ENCODE measurements at places on chromosomes 7 and 10.
A peak's percentile ranks its signal among the peaks of the same experiment; 100 is the strongest.

DNA sequence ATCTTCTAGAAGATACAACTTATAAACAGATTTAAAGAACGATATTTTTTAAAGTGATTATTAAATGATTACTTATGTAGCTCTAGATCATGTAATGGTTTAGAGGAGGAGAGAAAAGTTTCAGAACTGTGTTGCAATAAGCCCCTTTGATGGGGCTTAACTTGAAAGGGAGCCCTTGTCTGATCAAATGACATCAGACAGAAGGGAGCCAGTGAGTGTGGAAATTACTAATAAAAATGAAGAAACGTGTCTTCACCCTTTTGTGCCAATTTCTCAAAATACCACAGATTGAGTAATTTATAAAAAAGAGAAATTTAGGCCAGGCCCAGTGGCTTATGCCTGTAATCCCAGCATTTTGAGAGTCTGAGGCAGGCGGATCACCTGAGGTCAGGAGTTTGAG lies 318.2 kb downstream of the EXOC4 start:
- DNase-seq: no peak

DNA sequence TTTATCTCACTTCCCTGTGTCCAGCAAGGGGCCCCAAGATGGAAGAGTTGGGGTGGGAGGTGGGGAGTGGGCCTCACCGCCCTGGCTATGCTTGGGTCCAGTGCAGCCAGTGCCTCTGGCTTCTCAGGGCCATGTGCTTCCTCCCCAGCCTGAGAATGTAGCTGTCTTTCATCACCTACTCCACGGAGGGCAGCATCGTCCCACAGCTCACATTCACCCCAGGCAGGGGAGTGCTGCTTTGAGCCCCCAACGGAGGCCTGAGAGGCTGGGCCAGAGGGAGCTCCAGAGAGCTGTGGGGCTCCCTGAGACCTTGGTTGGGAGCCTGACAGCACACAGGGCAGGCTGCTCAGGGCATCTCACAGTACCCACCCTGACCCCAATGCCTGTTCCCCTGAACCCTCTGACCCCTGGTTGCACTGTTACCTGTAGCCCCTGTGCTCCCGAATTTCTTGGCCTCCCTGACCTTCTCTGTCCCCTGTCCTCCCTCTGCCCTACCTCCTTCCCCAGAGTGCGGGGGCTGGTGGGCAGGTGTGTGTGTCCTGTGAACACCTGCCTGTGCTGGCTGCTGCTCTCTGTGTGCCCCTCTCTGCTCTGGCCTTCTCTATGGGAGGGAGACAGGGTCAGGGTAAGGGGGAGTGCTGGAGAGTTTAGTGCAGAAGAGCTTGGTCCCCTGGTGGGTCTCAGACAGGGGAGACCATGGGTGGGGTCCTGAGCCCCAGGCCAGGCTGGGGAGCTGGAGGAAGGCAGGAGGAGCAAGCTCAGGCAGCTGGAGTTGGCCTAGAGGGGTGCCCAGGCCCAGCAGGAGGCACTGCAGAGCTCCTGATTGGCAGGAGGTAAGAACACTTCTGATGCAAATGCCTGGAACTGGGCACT lies 19.6 kb upstream of the ZNF488 start:
- DNase-seq: peak; percentile 29

GRCh38 chr7:148746135-148746534 lies 47.4 kb downstream of the CUL1 start:
- no peak for DNase-seq

- DNase-seq: no peak
Observed at GRCh38 chr10:67308912-67309311, 383.1 kb downstream of the LRRTM3 start.

GRCh38 chr10:22753786-22754185 lies 39.4 kb upstream of the PIP4K2A start:
- DNase-seq: no peak

DNA sequence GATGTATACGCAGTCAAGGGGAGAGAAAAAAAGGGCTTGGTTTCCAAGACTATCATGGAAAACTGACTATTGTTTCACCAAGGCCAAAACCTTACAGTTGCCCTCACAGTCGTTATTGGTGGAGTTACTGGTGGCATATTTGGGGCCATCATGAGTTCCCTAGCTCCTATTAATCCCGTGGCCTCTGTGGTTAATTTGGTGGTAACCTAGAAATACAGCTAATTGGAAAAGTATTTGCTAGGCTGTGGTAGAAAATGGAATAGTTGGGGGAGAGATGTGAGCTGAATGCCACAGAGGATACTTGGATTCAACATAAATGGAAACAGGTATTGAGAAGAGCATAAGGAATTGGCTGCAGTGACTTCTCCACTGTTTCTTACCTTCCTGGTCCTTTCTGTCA lies 450.7 kb downstream of the KCNMA1 start:
- DNase-seq: peak; percentile 46

- no peak for DNase-seq
Observed at GRCh38 chr10:130689743-130690626, 553.8 kb downstream of the GLRX3 start.

GRCh38 chr7:37351716-37352115 lies 96.9 kb downstream of the ELMO1 start:
- DNase-seq: no peak

GRCh38 chr7:22200777-22201176 lies 156.2 kb downstream of the RAPGEF5 start:
- DNase-seq: no peak

DNA sequence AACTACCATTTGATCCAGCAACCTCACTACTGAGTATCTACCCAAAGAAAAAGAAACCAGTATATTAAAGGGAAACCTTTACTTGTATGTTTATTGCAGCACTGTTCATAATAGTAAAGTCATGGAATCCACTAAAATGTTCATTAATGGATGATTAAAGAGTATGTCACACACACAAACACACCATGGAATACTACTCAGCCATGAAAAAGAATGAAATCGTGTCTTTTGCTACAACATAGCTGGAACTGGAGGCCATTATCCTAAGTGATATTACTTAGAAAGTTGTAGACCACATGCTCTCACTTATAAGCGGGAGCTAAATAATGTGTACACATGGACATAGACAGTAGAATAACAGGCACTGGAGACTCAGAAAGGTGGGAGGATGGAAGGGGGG lies 203.0 kb upstream of the SLC26A5 start:
- DNase-seq: no peak

DNA sequence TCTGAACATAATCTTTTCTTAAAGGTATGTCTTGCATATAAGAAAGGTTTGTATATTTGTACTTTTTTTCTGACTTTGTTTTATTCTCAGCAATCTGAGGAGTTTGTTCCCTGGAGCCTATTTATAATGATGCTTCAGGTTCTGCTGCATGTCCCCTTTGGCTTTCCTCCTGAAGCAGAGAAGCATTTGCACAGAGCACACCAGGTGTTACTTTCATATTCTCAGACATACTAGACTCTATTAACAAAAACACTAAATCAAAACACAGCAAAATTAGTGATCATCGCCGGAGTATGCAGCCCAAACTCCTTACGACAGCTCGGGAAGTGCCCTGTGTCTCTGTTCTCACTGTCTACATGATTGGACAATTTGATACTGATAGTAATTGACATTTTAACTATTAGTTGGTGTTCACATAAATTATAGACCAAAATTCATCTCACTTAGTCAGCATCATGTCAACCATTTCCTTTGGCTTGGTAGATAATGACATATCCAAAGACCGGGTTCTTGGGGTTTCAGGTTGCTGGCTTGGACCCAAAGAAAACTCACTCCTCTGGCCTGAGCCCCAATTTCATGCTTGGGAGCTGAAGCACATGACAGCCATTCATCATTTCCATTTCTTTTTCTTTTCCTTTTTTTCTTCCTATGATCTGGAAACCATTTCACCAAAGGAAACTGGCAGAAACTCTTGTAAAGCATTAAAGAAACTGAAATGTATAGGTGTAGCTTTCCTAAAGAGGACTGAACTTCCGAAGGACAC lies 400.1 kb upstream of the NRP1 start:
- no peak for DNase-seq

GRCh38 chr7:70681469-70682350 lies 450.2 kb upstream of the GALNT17 start:
- DNase-seq: peak; percentile 15

- no peak for DNase-seq
Observed at GRCh38 chr7:124799448-124799847, 33.9 kb upstream of the GPR37 start.

- peak; percentile 65 for DNase-seq
Observed at GRCh38 chr10:7090529-7090928, 320.3 kb downstream of the SFMBT2 start.

- DNase-seq: no peak
Observed at GRCh38 chr10:124521429-124521871, 59.8 kb downstream of the LHPP start.

- peak; percentile 37 for DNase-seq
Observed at GRCh38 chr10:16894821-16895220, 77.6 kb upstream of the RSU1 start.

DNA sequence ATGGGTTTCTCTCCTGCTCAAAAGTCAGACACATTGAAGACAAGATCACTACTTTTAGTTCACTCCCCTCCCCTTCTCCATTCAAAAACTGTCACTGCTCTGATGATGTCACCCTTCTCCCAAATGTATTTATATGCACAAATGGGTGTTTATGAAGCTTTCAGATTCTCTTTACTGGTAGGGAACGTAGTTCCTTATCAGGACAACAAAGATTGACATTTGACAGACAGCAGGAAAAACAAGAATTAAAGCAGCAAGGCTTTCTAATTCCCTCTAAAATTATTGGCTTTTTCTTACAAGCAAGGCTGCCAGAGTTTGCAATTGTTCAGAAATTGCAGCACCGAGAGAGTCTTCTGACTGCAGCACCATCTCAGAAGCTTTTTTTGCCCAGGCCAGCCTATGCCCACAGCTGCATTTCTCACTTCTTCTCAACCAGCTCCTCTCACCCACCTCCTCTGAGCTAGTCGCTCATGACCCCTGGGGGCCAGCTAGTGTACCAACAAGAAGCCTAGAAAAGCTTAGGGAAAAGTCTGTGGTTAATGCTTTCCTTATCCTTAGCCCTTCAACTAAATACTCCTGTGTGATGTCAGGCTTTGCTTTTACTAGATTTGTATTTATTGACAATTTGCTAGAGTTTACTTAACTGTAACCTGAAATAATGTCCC lies 265.1 kb downstream of the HTR7 start:
- DNase-seq: peak; percentile 77

DNA sequence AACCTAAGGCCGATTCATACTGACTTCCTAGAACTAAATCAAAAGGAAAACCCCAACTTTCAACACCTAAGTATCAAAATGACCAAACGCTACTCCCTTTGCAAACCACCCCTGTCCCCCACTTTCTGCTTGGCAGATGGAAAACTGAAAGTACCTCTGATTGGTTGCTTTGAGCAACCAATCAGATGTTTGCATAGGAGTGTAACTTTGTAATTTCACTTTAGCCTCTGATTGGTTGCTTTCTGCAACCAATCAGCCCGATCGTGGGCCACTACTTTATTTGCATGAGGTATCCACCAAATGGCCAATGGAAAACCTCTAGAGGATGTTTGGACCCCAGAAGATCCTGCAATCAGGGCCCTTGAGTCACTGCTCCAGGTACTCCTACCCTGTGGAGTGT lies 12.3 kb upstream of the SNX10 start:
- DNase-seq: no peak

- peak; percentile 48 for DNase-seq
Observed at GRCh38 chr10:13877154-13877909, 290.6 kb downstream of the PRPF18 start.

GRCh38 chr7:131157530-131158243 lies 170.0 kb upstream of the MKLN1 start:
- DNase-seq: peak; percentile 35

GRCh38 chr10:24462889-24463552 lies 254.1 kb downstream of the KIAA1217 start:
- no peak for DNase-seq

- no peak for DNase-seq
Observed at GRCh38 chr7:102227371-102227770, 59.3 kb upstream of the SH2B2 start.

DNA sequence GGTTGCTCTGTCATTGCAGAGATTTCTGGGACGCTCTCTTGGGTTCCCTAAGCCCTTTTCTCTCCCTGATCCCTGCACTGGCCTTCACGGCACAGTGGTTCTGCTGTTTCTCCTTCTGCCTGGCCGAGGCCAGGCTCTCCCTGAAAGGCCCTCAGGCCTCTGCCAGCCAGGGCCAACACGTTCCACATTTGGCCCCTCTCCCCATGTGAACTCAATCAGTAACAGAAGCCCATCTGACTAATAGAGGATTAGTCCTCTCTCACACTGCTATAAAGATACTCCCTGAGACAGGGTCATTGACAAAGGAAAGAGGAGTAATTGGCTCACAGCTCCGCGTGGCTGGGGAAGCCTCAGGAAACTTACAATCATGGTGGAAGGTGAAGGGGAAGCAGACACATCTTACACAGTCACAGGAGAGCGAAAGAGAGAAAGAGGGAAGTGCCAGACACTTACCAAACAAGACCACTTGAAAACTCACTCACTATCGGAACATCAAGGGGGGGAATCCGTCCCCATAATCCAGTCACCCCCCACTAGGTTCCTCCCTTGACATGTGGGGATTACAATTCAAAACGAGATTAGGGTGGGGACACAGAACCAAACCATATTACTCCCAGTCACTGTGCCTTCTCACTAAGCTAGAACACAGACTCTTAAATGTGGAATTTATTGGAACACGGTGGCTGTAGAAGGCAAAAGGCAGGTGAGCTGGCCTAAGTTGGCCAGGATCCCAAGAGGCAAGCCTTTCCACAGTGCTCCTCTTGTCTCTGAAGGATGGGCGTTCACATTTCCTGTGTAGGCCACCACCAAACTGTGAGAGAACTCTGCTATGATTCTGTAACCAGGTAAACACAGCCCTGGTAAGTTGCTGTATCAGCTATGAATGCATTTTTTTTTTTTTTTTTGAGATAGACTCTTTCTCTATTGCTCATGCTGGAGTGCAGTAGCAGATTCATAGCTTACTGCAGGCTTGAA lies 8.8 kb downstream of the FZD8 start:
- DNase-seq: no peak

GRCh38 chr10:132313305-132313704 lies 5.6 kb upstream of the STK32C start:
- DNase-seq: no peak

DNA sequence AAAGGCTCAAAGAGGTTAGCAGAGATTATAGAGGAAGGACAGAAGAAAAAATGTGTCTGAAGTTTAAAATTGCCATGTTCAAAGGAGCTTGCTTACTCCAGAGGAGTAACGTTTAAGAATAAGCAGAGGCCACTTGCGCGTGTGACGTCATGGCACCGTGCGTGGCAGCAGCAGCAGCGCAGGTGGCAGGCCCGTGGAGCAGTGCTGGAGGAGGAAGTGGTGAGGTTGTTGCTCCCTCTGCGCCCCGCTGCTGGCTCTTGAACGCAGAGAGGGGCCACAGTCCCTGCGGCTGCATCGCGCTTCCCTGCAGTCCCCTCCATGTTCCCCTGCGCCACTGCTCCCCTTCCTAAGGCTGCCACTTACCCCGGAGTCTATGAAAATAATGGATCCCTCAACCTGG lies 37.5 kb downstream of the GDI2 start:
- no peak for DNase-seq
